ENCODE measurements at places on chromosomes 16 and 17. TPM values are rescaled to one million over a fixed set of nuclear protein-coding genes. Genes with fewer than 3 reads are reported as not detected.
A peak's percentile ranks its signal among the peaks of the same experiment; 100 is the strongest.

GRCh38 chr17:73317513-73318426 lies 6.0 kb upstream of the CDC42EP4 start:
- no peak for DNase-seq

GRCh38 chr16:88784074-88784855 lies 755 bp downstream of the PIEZO1 start:
- DNase-seq: peak; percentile 62

- DNase-seq: no peak
Observed at GRCh38 chr16:55530316-55530856, 21.5 kb downstream of the LPCAT2 start.

PCYT2 gene
- polyA plus RNA-seq: 488 TPM

GINS2 gene
- polyA plus RNA-seq: 11.8 TPM

KRT13 gene
- polyA plus RNA-seq: 21.4 TPM

- no peak for DNase-seq
Observed at GRCh38 chr16:48106446-48106845, 49.3 kb downstream of the ABCC12 start.

BAHCC1 gene
- 11.3 TPM for polyA plus RNA-seq

DNAI2 gene
- 80.5 TPM for polyA plus RNA-seq

BCL6B gene
- polyA plus RNA-seq: 4.6 TPM

ITGAD gene
- polyA plus RNA-seq: not detected

CD300A gene
- polyA plus RNA-seq: 3.7 TPM

DNA sequence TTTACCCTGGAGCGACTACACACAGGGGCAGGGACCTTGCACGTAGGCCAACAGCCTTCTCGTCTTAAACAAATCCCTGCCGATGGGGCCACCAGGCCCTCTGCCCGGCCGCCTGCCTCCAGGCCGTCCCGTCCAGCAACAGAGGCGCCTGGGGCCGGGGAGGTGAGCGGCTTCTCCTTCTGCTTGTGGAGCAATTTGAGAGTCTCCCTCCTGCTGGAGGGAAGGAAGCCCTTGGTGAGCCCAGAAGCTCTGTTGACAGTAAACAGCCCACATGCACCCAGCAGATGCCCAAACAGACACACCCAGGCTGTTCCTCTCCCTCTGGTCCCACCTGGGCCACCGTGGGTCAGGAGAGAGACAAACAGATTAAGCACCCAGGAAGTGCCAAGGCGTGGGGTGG lies 8.1 kb downstream of the SLC43A2 start:
- DNase-seq: no peak

GFER gene
- polyA plus RNA-seq: 40.0 TPM

GRCh38 chr17:10290041-10290440 lies 82.8 kb downstream of the MYH13 start:
- no peak for DNase-seq

TP53TG3C gene
- 4.3 TPM for polyA plus RNA-seq

CCL4 gene
- 9.9 TPM for polyA plus RNA-seq

CASKIN1 gene
- polyA plus RNA-seq: 2.1 TPM

- DNase-seq: no peak
Observed at GRCh38 chr17:82808921-82809905, 30.6 kb downstream of the ZNF750 start.

TPSG1 gene
- not detected for polyA plus RNA-seq

DNA sequence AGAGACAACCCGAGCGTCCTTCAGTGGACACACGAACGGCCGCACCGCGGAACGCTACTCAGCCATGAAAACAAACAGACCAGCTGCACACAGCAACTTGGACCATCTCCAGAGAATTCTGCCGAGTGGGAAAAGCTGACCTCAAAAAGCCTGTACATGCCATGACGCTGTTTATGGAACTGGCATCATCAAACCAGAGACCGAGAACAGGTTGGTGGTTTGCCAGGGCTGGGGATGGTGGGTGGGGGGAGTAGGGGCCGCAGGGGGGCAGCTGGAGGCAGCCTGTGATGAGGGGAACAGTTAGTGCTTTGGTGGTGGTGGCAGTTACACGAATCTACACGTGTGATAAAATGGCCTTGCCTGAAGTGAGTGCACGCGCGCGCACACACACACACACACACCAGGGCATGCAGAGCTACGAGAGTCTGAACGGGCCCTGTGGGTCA lies 169.8 kb downstream of the LAT start:
- DNase-seq: no peak

PAQR4 gene
- 6.2 TPM for polyA plus RNA-seq

HOXB8 gene
- polyA plus RNA-seq: 1.2 TPM

GRCh38 chr16:57747496-57747895 lies 11.9 kb downstream of the KATNB1 start:
- no peak for DNase-seq

DNA sequence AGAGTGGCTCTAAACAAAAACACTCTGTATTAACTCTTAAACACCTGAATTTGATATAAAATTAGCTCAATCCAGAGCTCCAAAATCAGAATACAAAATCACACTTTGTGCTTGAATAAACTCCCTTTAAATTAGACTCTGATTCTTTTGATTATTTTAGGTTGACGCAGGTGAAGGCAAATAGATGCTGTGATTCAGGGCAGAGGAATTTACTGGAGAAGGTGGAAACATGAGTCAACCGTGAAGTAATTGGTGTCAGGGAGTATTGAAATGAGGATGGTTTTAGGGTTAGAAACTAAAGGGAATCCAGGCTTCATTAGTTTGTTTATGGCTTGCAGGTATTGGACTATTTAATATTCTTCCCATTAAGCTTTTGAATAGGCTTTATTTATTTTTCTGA lies 37.1 kb upstream of the TEKT1 start:
- no peak for DNase-seq

DNA sequence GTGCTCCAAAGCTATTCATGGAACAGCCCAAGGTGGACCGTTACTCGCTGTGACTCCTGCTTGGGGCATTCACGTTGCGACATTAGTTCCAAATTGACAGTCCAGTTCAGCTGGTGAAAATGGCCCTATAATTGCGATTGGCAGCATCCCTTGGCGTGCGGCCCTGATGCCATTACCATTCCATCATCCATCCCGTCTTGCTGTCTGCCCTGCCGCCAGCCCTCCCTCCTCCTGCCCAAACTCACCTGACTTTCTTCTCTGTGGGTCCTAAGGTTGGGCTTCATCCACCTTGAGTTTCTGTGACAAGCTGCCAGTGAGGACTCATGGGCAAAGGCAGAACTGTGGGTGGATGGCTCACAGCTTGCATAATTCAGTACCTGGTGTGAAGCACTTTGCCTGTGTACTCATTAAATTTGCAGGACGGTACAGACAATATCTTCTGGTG lies 104.6 kb downstream of the RPTOR start:
- DNase-seq: no peak

TERB1 gene
- polyA plus RNA-seq: 13.3 TPM

DNA sequence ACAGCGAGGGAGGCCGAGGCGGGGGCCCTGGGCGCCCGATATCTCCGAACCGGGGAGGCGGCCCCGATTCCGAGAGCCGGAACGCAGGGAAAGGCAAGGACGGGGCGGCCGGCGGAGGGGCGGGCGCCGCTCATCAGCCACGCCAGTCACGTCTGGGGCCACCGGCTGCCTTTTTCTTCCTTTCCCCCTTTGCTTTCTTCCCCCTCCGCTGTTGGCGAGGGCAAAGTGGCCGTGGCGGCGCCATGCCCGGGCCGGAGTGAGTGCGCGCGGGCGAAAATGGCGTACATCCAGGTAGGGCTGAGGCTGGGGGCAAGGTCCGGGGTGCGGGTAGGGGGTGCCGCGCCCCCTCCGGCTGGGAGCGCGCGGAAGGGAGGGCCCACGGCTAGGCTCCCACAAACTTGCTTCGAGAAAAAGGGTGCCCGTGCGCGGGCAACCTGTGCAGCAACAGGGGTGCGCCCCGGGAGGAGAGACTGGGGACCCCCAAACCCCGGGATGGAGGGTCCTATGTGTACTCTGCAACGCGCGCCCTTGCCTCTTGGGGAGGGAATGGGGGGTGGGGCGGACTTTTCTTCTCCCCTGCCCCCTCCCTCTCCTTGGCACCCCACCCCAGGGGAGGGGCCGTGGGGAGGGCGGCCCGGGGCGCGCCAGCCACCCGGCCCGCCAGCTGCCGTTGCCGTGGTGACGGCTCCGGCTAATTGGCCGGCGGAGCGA lies 486 bp downstream of the SYT17 start:
- no peak for DNase-seq

SLC12A3 gene
- polyA plus RNA-seq: 0.16 TPM

DNA sequence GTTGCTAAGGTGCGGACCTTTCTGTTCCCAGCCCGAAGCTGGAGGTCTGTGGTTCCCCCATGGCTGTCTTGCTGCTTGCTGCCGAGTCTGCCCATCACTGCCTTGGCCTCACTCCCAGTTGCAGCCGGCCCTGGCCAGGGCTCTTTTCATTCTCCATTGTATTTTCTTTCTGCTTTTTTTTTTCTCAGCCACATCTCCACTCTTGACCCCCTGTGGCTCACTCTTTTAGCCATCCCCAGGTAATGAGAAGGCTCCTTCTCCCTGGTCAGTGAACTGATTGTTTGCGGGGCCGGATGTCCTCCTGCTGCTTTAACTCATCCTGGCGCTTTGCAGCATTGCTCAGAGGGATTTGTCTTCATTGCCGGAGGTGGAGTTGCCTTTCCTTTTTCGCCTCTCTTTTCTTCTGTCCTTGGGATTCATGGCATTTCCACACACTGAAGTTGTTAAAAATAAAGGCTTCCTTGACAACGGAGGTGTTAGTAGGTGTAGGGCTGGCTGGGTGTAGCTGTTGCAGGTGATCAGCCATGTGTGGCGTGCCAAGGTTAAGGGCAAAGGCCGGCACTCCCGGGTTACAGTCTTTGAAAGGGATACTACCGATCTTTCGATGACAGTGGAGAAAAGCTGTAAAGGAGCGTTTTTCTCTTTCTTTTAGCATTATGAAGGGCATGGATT lies 34.1 kb downstream of the MAP2K6 start:
- peak; percentile 20 for DNase-seq

DNA sequence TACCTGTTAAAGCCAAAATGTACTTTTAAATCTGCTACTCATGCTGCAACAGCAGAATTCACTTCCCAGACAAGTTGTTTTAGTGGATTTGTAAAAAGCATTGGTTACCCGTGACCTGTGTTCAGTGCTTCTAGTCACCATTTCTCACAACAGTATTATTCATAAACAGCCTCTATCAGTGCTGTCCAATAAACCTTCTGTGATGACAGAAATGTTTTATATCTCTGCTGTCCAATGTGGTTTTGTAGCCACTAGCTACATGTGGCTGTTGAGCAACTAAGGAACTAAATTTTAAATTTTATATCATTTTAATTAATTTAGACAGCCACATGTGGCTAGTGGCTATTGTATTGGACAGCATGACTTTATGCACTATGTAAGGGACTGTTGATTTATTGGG lies 12.6 kb downstream of the MAP3K3 start:
- DNase-seq: no peak

CALB2 gene
- polyA plus RNA-seq: 53.2 TPM

DNA sequence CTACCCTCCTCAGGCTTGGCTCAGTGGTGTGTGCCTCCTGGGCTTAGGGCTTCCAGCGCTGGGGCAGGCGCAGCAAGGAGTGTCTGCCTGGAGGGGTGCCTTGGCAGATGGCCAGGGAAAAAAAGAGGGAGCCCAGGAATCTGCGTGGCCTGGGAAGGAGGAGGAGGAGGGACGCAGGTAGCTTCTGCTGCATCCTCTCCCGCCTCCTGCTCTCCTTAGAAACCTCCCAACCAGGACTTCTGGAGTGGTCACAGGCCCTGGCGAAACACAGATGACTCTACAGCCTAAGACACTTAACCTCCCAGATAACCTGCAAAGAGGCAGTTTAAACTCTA lies 7.3 kb upstream of the BCAR1 start:
- no peak for DNase-seq

GRCh38 chr16:87324411-87325275 lies 7.5 kb upstream of the C16orf95 start:
- DNase-seq: no peak

DNA sequence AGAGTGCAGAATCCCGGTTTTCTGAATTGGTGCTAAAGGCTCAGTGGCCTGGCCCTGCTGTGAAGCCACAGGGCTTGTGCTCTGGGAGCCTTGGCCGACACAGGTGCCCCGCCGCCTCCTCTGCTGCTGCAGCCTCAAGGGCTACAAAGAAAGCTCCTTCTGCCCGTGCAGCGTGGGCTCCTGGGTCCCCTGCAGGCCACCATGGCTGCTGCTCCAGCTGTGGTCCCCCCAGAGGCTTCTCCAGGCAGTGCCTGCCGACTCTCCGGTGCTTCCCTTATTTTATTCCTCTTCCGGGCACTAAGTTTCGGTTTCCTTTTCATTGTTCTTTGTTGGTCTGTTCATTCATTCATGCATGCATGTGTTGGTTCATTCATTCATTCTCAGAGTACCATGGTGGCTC lies 53.1 kb downstream of the CMIP start:
- no peak for DNase-seq

DNA sequence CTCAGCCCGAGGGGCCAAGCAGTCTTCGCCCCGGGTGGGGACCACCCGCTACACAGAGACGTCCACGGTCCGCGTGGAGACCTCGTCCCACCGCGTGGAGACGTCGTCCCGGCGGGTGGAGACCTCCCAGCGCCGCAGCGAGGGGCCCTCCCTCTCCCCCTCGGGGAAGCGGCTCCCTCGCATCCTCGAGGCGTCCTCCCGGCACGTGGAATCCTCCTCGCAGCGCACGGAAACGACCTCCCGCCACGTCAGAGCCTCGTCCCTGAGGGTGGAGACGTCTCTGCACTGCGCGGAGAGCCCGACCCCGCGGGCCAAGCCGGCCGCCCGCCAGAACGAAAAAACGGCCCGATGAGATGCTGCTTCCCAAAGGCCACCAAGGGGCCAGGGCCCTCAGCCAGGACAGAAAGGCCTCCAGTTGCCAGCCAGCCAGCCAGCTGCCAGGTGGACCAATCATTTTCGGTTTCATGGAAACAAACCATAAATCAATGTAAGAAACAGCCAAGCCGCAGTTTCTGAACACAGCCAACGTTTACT lies 424 bp downstream of the C17orf100 start:
- DNase-seq: peak; percentile 72

GRCh38 chr17:49553676-49554335 lies 21.9 kb upstream of the NXPH3 start:
- no peak for DNase-seq

- DNase-seq: no peak
Observed at GRCh38 chr17:44981221-44981968, 13.3 kb upstream of the C1QL1 start.

DNA sequence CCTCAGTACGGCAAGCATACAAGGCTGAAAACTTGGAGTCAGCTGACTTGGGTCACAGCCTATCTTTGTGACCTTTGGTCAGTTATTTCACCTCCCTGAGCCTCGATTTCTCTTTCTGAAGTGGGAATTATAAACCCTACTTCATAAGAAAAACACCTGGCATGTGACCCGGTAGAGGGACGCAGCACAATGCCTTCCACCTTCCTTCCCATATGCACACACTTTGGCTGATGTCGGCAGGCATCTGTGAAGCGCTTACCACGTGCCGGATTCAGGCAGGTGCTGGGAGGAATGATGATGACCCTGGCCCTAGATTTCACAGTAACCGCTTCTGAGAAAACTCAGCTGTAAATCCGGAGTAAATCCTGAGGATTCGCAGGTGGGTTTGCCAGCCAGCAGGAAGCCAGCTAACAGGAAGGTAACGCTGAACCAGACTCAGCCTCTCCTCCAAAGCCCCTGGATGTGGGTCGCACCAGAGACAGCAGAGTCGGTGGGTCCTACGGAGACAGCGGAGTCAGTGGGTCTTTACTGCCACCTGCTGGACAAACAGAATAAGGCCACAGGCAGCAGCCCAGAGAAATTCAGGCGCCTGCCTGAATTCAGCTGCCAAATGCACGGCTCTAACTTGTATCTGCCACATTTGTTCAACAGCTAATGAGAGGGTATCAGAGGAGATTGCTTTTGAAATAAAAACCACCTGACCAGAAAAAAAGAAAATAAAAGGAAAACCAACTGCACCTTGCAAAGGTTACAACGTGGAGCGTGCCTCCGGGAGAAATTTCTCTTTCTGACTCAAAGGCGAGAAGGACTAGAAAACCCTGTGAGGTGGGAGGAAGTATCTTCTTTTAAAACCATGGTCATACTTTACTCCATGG lies 16.6 kb downstream of the COPRS start:
- peak; percentile 85 for DNase-seq

- no peak for DNase-seq
Observed at GRCh38 chr17:47813077-47813476, 8.5 kb downstream of the OSBPL7 start.
